DND-41 (cell line): ENCODE measurements at places on chromosomes 4 and X.

DNA sequence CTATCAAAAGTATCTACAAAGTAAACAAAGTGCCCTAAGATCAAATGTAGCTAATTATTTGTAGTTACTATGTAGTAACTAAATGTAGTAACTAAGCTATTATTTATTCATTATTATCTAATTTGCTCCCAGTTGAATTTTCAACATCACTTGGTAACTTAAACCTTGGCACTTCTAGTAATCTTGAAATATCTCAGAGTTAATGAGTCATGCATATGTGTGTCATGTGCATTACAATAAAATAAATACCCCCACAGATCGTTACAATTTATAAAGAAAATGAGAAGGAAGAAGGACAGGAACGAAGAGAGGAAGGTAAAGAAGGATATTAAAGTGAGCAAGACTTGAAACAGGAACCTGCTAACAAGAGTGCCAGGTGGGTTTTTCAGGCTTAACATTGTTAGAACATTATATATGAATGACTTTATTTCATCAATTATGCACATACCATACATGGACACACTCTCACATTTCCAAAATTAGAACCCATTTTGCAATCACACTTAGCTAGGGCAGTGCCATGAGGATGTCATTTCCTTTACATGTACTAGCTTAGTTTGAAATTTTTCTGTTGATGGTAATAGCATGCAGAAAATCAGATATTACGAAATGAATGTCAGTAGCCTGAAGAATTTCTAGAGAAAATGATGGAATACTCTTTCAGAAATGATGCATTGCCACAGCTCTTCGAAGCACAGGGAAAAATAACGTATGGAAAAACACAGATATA is 1670.4 kb upstream of the AGA start:
- no peak for DNase-seq
- no peak overlapping the region for H3K4me3 ChIP-seq
- no peaks in the 10 kb centered on the region for H3K36me3 ChIP-seq
- no peaks in the 10 kb centered on the region for H3K4me1 ChIP-seq
- H3K27me3 ChIP-seq: no peaks in the 10 kb centered on the region

GRCh38 chr4:31124008-31124585 is 403.9 kb downstream of the PCDH7 start:
- H3K27ac ChIP-seq: no peak overlapping the region
- DNase-seq: no peak
- H3K4me3 ChIP-seq: no peak overlapping the region
- no peaks in the 10 kb centered on the region for H3K27me3 ChIP-seq

DNA sequence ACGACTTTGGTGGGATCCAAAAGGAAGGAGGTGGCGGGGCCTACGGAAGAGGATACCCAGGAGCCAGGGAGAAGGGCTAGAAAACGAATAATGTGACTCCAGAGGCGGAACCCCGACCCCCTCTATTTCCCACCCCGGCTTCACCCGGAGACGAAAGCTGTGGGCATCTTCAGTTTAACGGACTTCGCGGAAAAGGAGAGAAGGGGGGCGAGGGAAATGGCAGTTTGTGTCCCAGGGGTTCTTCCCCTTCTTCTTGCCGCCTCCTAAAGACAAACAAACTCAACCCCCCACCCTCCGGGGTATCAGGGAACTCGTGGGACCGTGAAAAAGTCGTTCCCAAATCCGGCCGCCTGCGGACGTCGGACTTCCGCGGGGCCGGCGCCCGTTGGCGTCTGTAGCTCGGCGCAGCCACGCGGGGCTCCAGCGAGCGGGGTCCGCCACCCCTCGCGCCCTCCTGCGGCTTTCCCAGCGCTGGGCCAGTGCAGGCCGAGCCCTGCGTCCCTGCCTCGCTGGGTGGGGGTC is 3.6 kb upstream of the LEF1 start:
- H3K4me1 ChIP-seq: peaks cover 57% of the 10 kb centered on the region
- peak overlapping the region; percentile 64 for H3K4me3 ChIP-seq
- no peaks in the 10 kb centered on the region for H3K27me3 ChIP-seq
- peak overlapping the region; percentile 95 for H3K27ac ChIP-seq
- H3K36me3 ChIP-seq: peaks cover 24% of the 10 kb centered on the region
- DNase-seq: peak; percentile 83

DNA sequence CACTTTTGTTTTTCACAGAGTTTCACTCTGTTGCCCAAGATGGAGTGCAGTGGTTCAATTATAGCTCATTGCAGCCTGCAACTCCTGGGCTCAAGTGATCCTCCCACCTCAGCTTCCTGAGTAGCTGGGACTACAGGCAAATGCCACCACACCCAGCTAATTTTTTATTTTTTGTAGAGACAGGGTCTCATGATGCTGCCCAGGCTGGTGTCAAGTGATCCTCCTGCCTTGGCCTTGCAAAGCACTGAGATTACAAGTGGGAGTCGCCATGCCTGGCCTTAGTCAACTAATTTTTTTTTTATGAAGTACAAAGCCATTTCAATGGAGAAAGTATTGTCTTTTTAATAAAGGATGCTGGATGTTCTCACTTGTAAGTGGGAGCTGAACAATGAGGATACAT is 51.3 kb upstream of the UXT start:
- no peak for DNase-seq
- no peaks in the 10 kb centered on the region for H3K27me3 ChIP-seq
- no peaks in the 10 kb centered on the region for H3K36me3 ChIP-seq
- H3K4me3 ChIP-seq: no peak overlapping the region
- H3K27ac ChIP-seq: no peak overlapping the region

GRCh38 chr4:173591760-173592159 is 61.7 kb upstream of the HAND2 start:
- DNase-seq: no peak
- H3K4me3 ChIP-seq: no peak overlapping the region
- H3K4me1 ChIP-seq: no peaks in the 10 kb centered on the region
- H3K27ac ChIP-seq: no peak overlapping the region

GRCh38 chr4:186258216-186258811 is 7.7 kb upstream of the F11 start:
- no peaks in the 10 kb centered on the region for H3K4me1 ChIP-seq
- DNase-seq: no peak
- no peaks in the 10 kb centered on the region for H3K27me3 ChIP-seq
- H3K4me3 ChIP-seq: no peak overlapping the region

GRCh38 chrX:4249401-4249800 is 536.0 kb upstream of the PRKX start:
- H3K4me1 ChIP-seq: peaks cover 5% of the 10 kb centered on the region
- no peaks in the 10 kb centered on the region for H3K27me3 ChIP-seq
- H3K36me3 ChIP-seq: no peaks in the 10 kb centered on the region
- DNase-seq: no peak

DNA sequence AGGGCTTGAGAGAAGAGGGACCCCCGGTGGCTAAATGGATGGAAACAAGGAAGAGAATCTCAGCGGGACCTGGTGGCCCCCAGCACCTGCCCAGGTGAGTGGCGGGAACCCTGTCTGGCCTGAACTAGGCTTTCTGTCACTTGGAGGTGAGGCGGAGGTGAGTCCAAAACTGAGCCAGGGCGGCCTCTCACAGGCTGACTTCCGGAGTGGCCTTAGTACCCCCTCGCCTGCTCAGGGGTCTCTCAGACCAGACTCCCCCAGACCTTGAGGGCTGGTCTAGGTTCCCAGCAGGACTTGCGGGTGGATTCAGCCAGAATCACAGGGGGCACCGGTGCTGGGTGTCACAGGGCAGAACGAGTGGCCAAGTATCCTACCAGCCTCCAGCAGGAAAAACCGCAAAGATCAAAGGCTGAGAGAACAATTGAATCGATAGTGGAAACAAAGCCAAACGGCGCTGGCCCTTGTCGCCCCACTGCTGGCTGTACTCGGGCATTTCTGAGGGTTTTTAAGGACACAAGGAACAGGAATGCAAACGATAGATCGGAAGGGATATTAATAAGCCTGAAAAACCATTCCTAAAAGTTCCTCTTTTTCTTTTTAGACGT is 67.8 kb downstream of the WFS1 start:
- no peaks in the 10 kb centered on the region for H3K4me1 ChIP-seq
- H3K27ac ChIP-seq: no peak overlapping the region
- peaks cover 10% of the 10 kb centered on the region for H3K27me3 ChIP-seq
- no peaks in the 10 kb centered on the region for H3K36me3 ChIP-seq
- no peak overlapping the region for H3K4me3 ChIP-seq

DNA sequence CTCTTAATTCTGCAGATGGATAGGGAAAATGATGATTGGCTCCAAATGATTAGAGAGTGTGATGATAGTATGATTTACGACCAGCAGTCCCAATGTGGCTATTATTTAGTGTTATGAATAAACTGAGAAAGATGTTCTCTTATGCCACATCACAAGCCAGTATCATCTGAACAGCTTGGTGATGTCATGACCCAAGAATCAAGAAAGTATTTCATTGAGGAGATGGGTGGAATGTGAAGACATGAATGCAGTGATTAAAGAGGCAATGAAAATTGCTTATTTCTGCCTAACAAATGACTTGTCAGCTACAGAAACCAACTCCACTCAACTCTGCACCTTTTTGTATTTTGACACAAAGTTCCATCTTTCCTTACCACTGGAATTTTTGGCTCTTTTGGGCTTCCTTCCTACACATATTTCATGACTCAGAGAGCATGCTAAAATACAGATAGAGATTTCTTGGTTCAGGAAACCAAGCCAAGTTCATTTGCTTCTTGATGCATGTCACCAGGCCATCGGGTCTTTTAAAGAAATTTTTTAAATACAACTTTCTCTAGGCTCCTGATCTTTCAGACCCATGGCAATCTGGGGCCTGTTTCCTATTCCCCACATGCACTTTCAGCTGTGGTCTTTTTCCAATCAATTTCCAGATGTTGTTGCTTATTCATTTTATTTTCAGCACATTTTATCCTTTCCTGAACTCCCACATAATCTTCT is 174.2 kb downstream of the HHIP start:
- no peak for DNase-seq
- no peaks in the 10 kb centered on the region for H3K36me3 ChIP-seq
- H3K27me3 ChIP-seq: no peaks in the 10 kb centered on the region
- no peak overlapping the region for H3K27ac ChIP-seq

- H3K4me1 ChIP-seq: no peaks in the 10 kb centered on the region
- no peak for DNase-seq
- H3K27ac ChIP-seq: no peak overlapping the region
- no peaks in the 10 kb centered on the region for H3K36me3 ChIP-seq
- no peak overlapping the region for H3K4me3 ChIP-seq
- no peaks in the 10 kb centered on the region for H3K27me3 ChIP-seq
Measured at GRCh38 chr4:152359208-152360044, 176.5 kb downstream of the FBXW7 start.

DNA sequence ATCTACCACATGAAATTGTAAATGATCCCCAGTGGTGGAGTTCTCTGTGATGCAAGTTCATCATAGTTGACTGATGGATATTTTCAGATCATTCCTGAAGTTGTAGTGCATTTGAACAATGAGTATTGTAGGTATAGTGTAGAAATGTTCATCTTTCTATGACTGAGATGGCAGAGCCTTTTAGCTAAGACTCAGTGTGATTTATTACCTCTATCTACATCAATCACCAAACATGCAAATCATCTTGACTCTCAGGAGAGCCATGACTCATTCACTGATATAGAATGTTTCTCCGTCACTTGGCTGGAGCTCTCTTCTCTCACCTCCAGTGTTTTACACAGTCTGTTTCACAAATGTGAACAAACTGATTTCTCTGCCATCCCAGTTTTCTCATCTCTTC is 392.6 kb downstream of the IL1RAPL1 start:
- H3K4me3 ChIP-seq: no peak overlapping the region
- no peaks in the 10 kb centered on the region for H3K27me3 ChIP-seq

- no peak for DNase-seq
- H3K27me3 ChIP-seq: no peaks in the 10 kb centered on the region
- no peak overlapping the region for H3K4me3 ChIP-seq
- H3K27ac ChIP-seq: no peak overlapping the region
- no peaks in the 10 kb centered on the region for H3K4me1 ChIP-seq
- H3K36me3 ChIP-seq: no peaks in the 10 kb centered on the region
Measured at GRCh38 chrX:25810202-25810601, 327.9 kb upstream of the MAGEB18 start.

DNA sequence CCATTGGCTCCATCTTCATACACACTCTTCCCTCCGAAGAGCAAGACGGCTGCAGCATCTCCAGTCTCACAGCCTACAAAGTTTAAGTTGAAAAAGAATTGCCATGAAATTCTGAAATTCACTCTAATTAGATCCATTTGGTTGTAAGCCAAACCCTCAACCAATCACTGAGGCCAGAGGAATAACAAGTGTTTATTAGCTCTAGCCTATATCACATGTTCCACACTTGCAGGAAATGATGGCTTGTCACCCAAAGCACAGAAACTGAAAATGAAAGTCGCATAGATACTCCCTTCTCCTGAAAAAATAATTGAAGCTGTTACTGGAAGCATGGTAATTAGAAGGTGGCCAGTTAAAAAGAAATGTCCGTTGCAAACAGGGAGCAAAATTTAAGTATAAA is 1071.8 kb downstream of the CCSER1 start:
- H3K27me3 ChIP-seq: no peaks in the 10 kb centered on the region
- peaks cover 7% of the 10 kb centered on the region; the same call in 1 of the 2 replicates for H3K4me1 ChIP-seq
- no peak overlapping the region for H3K27ac ChIP-seq
- DNase-seq: no peak
- no peak overlapping the region for H3K4me3 ChIP-seq

GRCh38 chr4:17690135-17690534 is 75.7 kb downstream of the MED28 start:
- H3K4me1 ChIP-seq: no peaks in the 10 kb centered on the region
- DNase-seq: no peak
- H3K4me3 ChIP-seq: no peak overlapping the region
- no peak overlapping the region for H3K27ac ChIP-seq

DNA sequence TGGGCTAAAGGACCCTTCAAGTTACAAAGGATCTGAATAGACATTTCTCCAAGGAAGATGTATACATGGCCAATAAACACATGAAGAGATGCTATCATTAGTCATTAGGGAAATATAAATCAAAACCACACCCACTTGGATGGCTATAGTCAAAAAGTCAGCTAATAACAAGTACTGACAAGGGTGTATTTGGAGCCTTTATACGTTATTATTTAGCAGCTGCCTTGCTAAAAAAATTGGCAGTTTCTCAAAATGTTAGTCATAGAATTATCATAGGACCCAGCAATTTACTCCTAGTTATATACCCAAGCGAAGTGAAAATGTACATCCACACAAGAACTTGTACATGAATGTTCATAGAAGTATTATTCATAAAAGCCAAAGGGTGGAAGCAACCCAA is 112.7 kb upstream of the DUSP21 start:
- DNase-seq: no peak
- no peaks in the 10 kb centered on the region for H3K27me3 ChIP-seq
- H3K36me3 ChIP-seq: no peaks in the 10 kb centered on the region
- H3K27ac ChIP-seq: no peak overlapping the region
- H3K4me3 ChIP-seq: no peak overlapping the region

GRCh38 chrX:104411800-104412199 is 154.2 kb upstream of the IL1RAPL2 start:
- no peaks in the 10 kb centered on the region for H3K36me3 ChIP-seq
- no peaks in the 10 kb centered on the region for H3K4me1 ChIP-seq
- DNase-seq: no peak
- no peaks in the 10 kb centered on the region for H3K27me3 ChIP-seq
- no peak overlapping the region for H3K4me3 ChIP-seq

GRCh38 chrX:104564921-104565703 is 887 bp upstream of the IL1RAPL2 start:
- no peaks in the 10 kb centered on the region for H3K4me1 ChIP-seq
- no peaks in the 10 kb centered on the region for H3K36me3 ChIP-seq
- DNase-seq: no peak
- no peak overlapping the region for H3K4me3 ChIP-seq
- H3K27ac ChIP-seq: no peak overlapping the region
